Fibroblast of villous mesenchyme (primary cell): ENCODE measurements at places on chromosomes 2 and 18. TPM values are rescaled to one million over a fixed set of nuclear protein-coding genes. Genes with fewer than 3 reads are reported as not detected.

FARSB gene
- 18.0 and 25.9 TPM in 2 replicates for total RNA-seq

TFPI gene
- 110 and 126 TPM in 2 replicates for total RNA-seq

ST3GAL5 gene
- total RNA-seq, result 25.8 and 27.6 TPM in 2 replicates

LOXHD1 gene
- total RNA-seq, result under 0.01 TPM in 1 of 2 replicates, not detected in the other

FAP gene
- total RNA-seq, result 207 and 223 TPM in 2 replicates

MC5R gene
- total RNA-seq, result not detected in 2 replicates

COL4A4 gene
- under 0.01 and 0.43 TPM in 2 replicates for total RNA-seq

NEUROD1 gene
- total RNA-seq, result not detected in 2 replicates

TXNL4A gene
- total RNA-seq, result 46.6 and 59.9 TPM in 2 replicates

FOXD4L1 gene
- under 0.01 TPM in 1 of 2 replicates, not detected in the other for total RNA-seq

ADRA2B gene
- not detected in 2 replicates for total RNA-seq

DPP10 gene
- total RNA-seq, result under 0.01 and 0.32 TPM in 2 replicates

OXER1 gene
- under 0.01 TPM in 2 replicates for total RNA-seq

GLS gene
- 375 and 519 TPM in 2 replicates for total RNA-seq

CROCC2 gene
- not detected in 2 replicates for total RNA-seq

PFN4 gene
- total RNA-seq, result 0.43 and 0.64 TPM in 2 replicates

NR4A2 gene
- total RNA-seq, result 0.32 TPM in 1 of 2 replicates, not detected in the other

DNAJB2 gene
- 29.6 and 33.7 TPM in 2 replicates for total RNA-seq

SLC4A5 gene
- total RNA-seq, result under 0.01 and 0.32 TPM in 2 replicates

SP100 gene
- total RNA-seq, result 92.1 and 119 TPM in 2 replicates

MRO gene
- total RNA-seq, result under 0.01 TPM in 1 of 2 replicates, not detected in the other

CTAGE1 gene
- total RNA-seq, result 0.43 TPM in 1 of 2 replicates, not detected in the other

PROM2 gene
- total RNA-seq, result under 0.01 and 0.32 TPM in 2 replicates

KCNE4 gene
- 13.4 and 18.4 TPM in 2 replicates for total RNA-seq

RTP5 gene
- total RNA-seq, result not detected in 2 replicates

CHCHD5 gene
- 3.9 and 7.4 TPM in 2 replicates for total RNA-seq

CYTIP gene
- under 0.01 and 0.43 TPM in 2 replicates for total RNA-seq

CAPN14 gene
- under 0.01 TPM in 2 replicates for total RNA-seq

OSBPL6 gene
- 3.9 and 6.5 TPM in 2 replicates for total RNA-seq

DUSP2 gene
- total RNA-seq, result 0.86 and 2.3 TPM in 2 replicates

POTEJ gene
- not detected in 2 replicates for total RNA-seq

RASGRP3 gene
- total RNA-seq, result 4.2 and 12.1 TPM in 2 replicates

ATOH8 gene
- 6.8 and 9.1 TPM in 2 replicates for total RNA-seq

ST8SIA5 gene
- under 0.01 TPM in 1 of 2 replicates, not detected in the other for total RNA-seq

DAPL1 gene
- not detected in 2 replicates for total RNA-seq
